ENCODE measurements at places on chromosomes 7 and 10. TPM values are rescaled to one million over a fixed set of nuclear protein-coding genes. Genes with fewer than 3 reads are reported as not detected.
A peak's percentile ranks its signal among the peaks of the same experiment; 100 is the strongest.

DNA sequence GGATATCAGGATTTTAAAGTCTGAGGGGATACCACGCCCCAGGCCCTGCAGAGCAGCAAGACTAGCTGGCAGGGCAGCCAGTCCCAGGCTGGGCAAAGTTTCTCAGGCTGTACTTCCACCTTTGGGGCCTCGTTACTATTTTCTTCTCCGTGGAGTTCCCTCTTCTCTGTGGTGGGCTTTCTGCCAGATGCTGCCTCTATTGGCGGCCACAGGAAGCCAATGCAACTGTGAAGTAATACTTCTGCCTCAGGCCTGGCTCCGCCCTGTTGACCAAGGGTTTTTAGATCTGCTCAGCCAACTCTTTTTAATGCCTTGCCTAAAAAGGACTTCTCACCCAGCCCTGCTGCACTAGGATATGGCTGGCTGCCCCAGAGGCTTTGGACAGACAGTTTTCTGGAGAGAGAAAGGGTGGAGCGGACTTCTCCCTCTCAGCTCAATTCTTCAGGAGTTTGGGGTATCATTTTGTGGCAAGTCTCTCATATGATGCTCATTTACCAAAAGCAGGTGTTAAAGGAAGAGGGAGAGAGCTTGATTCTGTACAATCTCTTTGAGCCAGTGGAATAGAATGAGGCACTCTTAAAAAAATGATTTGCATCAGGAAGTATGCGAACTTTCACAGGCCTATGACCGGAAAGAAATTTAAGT, 67.4 kb downstream of the HHEX start:
- peak overlapping the region; percentile 30 for H3K27ac ChIP-seq
- H3K4me3 ChIP-seq: no peak overlapping the region
- no peaks in the 10 kb centered on the region for H3K4me1 ChIP-seq
- H3K36me3 ChIP-seq: no peaks in the 10 kb centered on the region

- no peaks in the 10 kb centered on the region for H3K36me3 ChIP-seq
- no peak for DNase-seq
- no peaks in the 10 kb centered on the region for H3K4me1 ChIP-seq
- H3K27ac ChIP-seq: no peak overlapping the region
- H3K4me3 ChIP-seq: no peak overlapping the region
- H3K27me3 ChIP-seq: no peaks in the 10 kb centered on the region
Observed at GRCh38 chr10:16483241-16483917, 38.3 kb downstream of the C1QL3 start.

DNA sequence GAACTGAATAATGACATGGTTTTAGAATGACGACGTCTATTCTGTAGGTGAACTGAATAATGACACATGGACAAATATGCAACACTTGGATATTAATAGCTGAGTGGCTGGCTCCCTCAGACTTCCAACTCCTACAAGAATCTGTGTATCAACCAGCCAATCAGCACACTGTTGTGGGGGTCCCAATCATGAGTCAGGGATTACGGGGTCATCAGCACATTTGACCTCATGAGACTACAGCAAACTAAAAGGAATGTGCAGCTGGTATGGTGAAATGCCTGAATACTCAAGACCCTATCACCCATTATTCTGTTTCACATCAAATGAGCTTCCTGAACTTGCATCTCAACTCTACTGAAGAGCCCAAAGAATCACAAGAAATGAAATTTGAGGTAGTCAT, 192.5 kb downstream of the ANK3 start:
- H3K27ac ChIP-seq: no peak overlapping the region
- H3K4me3 ChIP-seq: no peak overlapping the region

- H3K4me1 ChIP-seq: no peaks in the 10 kb centered on the region
- H3K36me3 ChIP-seq: no peaks in the 10 kb centered on the region
- DNase-seq: no peak
- H3K27ac ChIP-seq: no peak overlapping the region
Observed at GRCh38 chr10:76172020-76172419, 740.6 kb downstream of the LRMDA start.

DNA sequence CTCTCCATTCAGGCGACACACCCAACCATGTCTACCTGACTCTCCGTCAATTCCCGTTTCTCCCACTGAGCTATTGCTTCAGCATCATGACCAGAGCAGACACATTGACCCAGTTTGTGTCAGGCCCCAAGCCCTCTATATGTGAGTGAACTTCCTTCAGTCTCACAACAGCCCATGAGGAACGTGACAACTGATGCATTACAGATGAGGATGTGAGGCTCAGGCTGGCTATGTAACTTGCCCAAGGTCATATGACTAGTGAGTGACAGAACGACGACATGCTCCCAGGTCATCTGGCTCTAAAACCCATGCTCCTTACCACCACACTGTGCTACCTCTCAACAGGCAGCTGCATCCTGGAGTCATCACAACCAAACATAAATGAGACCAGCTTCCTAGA, 3.7 kb downstream of the TMEM140 start:
- H3K27me3 ChIP-seq: no peaks in the 10 kb centered on the region
- no peak for DNase-seq
- H3K36me3 ChIP-seq: no peaks in the 10 kb centered on the region

DNA sequence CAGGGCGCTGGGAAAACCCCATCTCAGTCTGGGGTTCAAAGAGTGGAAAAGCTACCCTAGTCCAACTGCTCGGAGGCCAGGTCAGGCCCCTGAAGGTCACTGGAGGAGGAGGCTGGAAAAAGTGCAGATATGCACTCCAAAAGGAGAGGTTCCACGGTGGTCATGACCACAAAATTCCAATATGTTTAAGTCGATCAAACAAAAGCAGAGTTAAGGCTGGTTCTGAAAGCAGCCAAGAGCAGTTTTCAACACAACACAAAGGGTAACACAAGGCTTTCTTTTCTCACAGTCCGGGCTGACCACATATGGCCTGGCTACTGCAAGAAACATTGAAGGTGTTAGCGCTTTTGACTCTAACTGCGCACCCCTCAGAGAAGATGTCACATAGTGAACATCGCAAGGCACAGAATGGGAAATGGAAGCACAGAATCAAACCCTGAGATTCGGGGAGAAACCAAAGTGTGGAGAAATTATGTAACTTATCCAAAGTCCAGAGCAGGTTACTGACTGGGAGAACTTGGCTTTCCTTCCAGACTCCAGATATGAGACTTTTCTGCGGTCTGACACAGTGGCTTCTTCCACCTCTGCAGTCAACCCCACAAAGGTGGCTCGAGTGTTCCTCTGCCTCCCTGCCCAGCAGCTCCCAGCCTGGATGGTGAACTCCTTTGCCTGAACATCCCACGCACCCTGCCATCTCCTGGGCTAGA, 1.3 kb upstream of the GRB10 start:
- no peak overlapping the region for H3K27ac ChIP-seq
- H3K4me3 ChIP-seq: no peak overlapping the region
- DNase-seq: no peak
- no peaks in the 10 kb centered on the region for H3K36me3 ChIP-seq
- H3K27me3 ChIP-seq: no peaks in the 10 kb centered on the region

- H3K27me3 ChIP-seq: no peaks in the 10 kb centered on the region
- H3K27ac ChIP-seq: no peak overlapping the region
- no peaks in the 10 kb centered on the region for H3K4me1 ChIP-seq
- DNase-seq: no peak
Observed at GRCh38 chr7:34839645-34840044, 181.6 kb downstream of the NPSR1 start.

- no peak overlapping the region for H3K27ac ChIP-seq
- no peak for DNase-seq
- H3K4me3 ChIP-seq: no peak overlapping the region
- H3K27me3 ChIP-seq: no peaks in the 10 kb centered on the region
Observed at GRCh38 chr10:102611514-102612087, 32.7 kb upstream of the TRIM8 start.

The CYP2W1 gene
- total RNA-seq: 4.0 TPM

The GPR26 gene
- total RNA-seq: 0.23 TPM

The AS3MT gene
- total RNA-seq: 17.4 TPM

The WNT8B gene
- total RNA-seq: 0.40 TPM

The SVOPL gene
- total RNA-seq: 0.36 TPM

The CLEC2L gene
- 3.0 TPM for total RNA-seq

The AKR1C8 gene
- total RNA-seq: not detected

The MACC1 gene
- total RNA-seq: 3.4 TPM

The ITPRID1 gene
- 0.17 TPM for total RNA-seq

The PDE6C gene
- total RNA-seq: not detected

The RAMP3 gene
- total RNA-seq: 35.8 TPM

The CPA2 gene
- not detected for total RNA-seq

The KLF6 gene
- 17.5 TPM for total RNA-seq

The VWDE gene
- total RNA-seq: 3.2 TPM
